ENCODE measurements at places on chromosomes 12 and 14.
A peak's percentile ranks its signal among the peaks of the same experiment; 100 is the strongest.

- no peak for DNase-seq
- H3K36me3 ChIP-seq, result peaks cover 35% of the 10 kb centered on the region
- peaks cover 23% of the 10 kb centered on the region for H3K4me1 ChIP-seq
- H3K27me3 ChIP-seq, result no peaks in the 10 kb centered on the region
- no peak overlapping the region for H3K27ac ChIP-seq
- H3K4me3 ChIP-seq, result no peak overlapping the region
These were observed 15.0 kb downstream of the NDUFA12 start for GRCh38 chr12:94988471-94988870.

DNA sequence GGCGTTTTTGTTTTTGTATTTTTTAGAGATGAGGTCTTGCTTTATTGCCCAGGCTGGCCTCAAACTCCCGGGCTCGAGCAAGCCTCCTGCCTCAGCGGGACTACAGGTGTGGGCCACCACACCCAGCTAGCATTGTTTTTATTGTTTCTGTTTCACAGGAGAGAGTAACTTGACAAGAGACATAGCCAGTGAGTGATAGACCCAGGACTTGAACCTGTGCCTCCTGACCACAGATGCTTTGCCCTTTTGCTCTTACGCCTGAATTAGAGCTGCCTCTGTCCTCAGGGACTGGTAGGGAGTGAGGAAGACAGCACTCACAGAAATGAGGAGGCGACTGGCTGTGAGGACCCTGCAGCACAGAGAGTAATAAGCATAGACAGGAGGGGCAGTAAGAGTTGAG is 2.3 kb downstream of the EVL start:
- H3K4me1 ChIP-seq, result peaks cover 54% of the 10 kb centered on the region
- H3K27me3 ChIP-seq, result no peaks in the 10 kb centered on the region
- peak overlapping the region; percentile 97 for H3K4me3 ChIP-seq
- H3K36me3 ChIP-seq, result peaks cover 58% of the 10 kb centered on the region
- no peak for DNase-seq

- H3K4me1 ChIP-seq, result no peaks in the 10 kb centered on the region
- DNase-seq, result no peak
- H3K27me3 ChIP-seq, result peaks cover 17% of the 10 kb centered on the region
- H3K4me3 ChIP-seq, result no peak overlapping the region
- no peaks in the 10 kb centered on the region for H3K36me3 ChIP-seq
- no peak overlapping the region for H3K27ac ChIP-seq
These were observed 117.1 kb downstream of the HMGA2 start for GRCh38 chr12:65941388-65941787.

DNA sequence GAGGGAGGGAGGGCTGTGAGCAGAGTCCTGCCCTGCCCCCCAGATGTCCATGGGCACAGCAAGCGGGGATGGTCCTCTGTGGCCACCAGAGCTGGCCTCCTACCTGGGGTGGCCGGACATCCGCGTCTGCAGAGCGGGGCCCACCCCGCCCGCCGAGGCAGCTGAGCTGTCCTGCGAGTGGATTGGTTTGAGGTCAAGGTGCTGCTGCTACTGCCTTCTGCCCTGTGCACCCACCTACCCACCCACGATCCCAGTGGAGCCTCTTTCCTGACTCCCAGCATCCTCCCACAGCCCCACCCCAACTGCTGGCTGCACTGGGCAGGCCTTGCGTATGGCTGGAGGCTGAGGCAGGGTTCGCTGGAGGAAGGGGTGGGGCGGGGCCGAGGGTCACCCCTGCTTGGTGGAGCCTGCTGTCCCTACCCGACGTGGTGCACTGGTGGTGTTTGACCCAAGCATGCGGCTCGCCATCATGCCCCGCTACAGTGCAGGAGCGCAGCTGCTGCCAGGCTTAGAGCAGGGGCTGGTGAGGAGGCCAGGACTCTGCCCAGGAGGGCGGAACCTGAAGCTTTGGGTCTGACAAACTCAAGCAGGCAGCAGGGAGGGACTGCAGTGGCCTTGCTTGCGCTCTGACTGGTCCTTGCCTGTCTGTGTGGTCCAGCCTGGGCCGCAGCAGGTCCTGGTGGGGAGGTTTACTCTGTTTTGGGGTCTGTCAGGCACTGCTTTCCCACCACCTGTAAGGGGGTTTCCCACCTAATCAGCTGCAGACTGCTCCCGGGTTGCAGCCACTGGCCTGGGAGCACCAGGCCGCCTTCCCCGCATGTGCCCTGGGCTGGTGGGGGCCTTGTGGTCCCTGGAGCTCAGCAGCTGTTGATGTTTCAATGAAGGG is 23.7 kb downstream of the CEP170B start:
- no peaks in the 10 kb centered on the region for H3K36me3 ChIP-seq
- H3K27ac ChIP-seq, result no peak overlapping the region
- DNase-seq, result no peak
- no peaks in the 10 kb centered on the region for H3K4me1 ChIP-seq
- no peaks in the 10 kb centered on the region for H3K27me3 ChIP-seq

DNA sequence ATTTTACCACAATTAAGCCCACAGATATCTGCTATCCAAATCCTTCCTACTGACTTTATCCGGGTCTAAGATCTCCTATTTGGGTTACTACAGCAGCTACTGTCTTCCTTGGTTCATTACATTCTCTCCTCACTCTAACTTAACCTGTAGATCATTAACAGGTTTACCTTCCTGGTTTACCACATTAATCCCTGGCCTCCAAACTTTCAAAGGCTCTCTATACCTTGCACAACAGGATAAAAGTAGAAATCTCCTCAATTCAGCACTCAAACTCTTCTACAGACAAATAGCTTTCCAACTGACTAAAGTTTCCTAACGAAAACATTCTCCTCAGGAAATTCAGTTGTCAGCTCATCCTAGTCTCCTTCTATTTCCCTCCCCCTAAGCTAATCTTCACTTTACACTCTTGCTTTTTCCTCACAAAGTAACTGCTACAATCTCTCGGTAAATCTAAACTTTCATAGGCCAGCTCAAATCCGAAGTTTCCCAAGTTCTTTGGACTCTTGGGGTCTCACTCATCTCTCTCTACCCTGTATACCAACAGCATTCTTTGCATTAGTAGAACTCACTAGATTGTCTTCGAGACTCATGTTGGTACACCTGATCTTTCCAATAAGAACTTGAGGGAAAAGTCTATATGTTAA is 2.7 kb downstream of the BTBD7 start:
- peaks cover 45% of the 10 kb centered on the region for H3K4me1 ChIP-seq
- peaks cover under 1% of the 10 kb centered on the region for H3K36me3 ChIP-seq
- no peaks in the 10 kb centered on the region for H3K27me3 ChIP-seq

- peaks cover 12% of the 10 kb centered on the region for H3K36me3 ChIP-seq
- no peak overlapping the region for H3K4me3 ChIP-seq
- peaks cover 11% of the 10 kb centered on the region for H3K4me1 ChIP-seq
- H3K27me3 ChIP-seq, result peaks cover 28% of the 10 kb centered on the region
These were observed 3.4 kb upstream of the DHH start for GRCh38 chr12:49098035-49098451.

DNA sequence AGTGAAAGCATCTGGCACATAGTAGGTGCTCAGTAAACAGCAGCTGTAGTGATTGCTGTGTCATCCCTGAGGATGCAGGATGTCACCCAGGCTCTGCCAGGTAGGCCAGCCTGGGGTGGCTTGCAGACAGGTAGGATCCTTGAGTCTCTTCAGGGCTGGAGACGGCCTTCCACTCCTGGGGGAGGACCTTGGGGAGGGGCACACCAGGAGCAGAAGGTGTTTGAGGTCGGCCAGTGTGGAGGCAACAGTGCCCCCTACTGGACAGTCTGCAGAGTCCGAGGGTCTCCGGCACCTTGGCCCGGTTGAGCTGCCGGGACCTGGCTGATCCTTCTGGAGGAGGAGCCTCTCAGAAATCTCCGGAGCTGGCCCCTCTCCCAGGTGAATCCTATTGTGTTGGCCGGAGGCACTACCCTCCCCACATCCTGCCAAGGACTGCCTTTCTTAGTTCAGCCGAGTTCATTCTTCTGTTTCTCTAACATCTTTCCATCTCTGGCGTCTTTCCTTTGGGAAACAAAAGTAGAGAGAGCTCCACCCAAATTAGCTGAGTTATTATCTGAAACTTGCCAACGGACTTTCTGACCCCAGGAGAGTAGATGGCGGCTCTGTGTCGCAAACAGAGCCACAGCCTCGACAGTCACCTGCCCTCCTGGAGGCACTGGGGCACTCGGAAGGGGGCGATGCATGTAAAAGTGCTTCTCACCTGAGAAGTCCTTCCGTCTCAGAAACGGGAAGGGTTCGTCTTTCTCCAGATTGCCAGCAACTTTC is 41.8 kb upstream of the CLMN start:
- H3K27me3 ChIP-seq, result peaks cover 64% of the 10 kb centered on the region
- H3K27ac ChIP-seq, result no peak overlapping the region
- no peaks in the 10 kb centered on the region for H3K36me3 ChIP-seq
- DNase-seq, result no peak

DNA sequence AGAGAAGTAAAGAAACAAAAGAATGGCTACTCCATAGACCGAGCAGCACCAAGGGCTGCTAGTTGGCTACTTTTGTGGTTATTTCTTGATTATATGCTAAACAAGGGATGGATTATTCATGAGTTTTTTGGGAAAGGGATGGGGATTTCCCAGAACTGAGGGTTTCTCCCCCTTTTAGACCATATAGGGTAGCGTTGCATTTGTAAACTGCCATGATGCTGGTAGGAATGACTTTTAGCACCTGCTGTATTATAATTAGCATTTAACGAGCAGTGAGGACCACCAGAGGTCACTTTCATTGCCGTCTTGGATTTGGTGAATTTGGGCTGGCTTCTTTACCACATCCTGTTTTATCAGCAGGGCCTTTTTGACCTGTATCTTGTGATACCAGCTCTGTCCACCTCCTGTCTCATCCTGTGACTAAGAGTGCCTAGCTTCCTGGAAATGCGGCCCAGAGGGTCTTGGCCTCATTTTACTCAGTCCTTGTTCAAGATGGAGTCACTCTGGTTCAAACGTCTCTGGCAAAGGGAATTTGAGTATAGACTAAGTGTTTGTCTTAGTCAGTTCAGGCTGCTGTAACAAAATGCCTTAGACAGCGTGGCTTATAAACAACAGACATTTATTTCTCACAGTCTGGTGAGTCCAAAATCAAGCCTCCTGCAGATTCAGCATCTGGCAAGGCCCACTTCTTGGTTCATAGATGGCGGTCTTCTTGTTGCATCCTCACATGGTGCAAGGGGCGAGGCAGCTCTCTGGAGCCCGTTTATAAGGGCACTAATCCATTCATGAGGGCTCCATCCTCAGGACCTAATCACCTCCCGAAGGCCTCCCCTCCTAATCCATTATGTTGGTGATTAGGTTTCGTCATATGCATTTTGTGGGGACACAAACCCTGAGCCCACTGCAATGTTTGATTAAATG is 348.3 kb upstream of the SFSWAP start:
- H3K27me3 ChIP-seq, result peaks cover 8% of the 10 kb centered on the region
- no peaks in the 10 kb centered on the region for H3K4me1 ChIP-seq
- no peak for DNase-seq
- H3K27ac ChIP-seq, result no peak overlapping the region
- H3K4me3 ChIP-seq, result no peak overlapping the region
- no peaks in the 10 kb centered on the region for H3K36me3 ChIP-seq

- H3K27ac ChIP-seq, result no peak overlapping the region
- H3K4me3 ChIP-seq, result no peak overlapping the region
- H3K36me3 ChIP-seq, result peaks cover 13% of the 10 kb centered on the region
- DNase-seq, result no peak
These were observed 53.6 kb downstream of the FBXW8 start for GRCh38 chr12:116964054-116965050.

- no peak for DNase-seq
- no peaks in the 10 kb centered on the region for H3K4me1 ChIP-seq
- H3K4me3 ChIP-seq, result no peak overlapping the region
- no peak overlapping the region for H3K27ac ChIP-seq
- H3K36me3 ChIP-seq, result peaks cover 11% of the 10 kb centered on the region
These were observed 68.4 kb downstream of the ANO6 start for GRCh38 chr12:45284096-45284901.

DNA sequence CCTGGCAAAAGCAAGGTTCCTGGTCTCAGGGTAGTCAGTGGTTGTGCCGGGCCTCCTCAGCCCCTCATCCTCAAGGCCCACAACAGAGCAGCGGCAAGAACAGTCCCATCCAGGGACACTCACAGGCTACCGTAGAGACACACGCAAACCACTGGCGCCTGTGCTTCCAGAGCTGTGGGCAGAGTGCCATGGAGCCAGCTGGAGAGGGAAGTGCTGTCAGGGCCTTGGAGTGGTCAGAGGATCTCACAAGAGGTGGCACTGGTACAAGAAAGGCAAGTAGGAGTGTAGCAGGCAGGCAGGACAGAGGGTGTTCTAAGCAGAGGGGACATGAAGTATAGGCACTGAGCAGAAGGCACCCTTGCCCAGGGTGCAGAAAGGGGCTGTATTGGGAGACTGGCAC is 34.6 kb downstream of the ANKRD9 start:
- H3K27me3 ChIP-seq, result no peaks in the 10 kb centered on the region
- DNase-seq, result no peak
- no peak overlapping the region for H3K27ac ChIP-seq
- peaks cover 13% of the 10 kb centered on the region for H3K4me1 ChIP-seq
- no peak overlapping the region for H3K4me3 ChIP-seq

GRCh38 chr12:4215229-4216186 is 58.1 kb upstream of the CCND2 start:
- peak overlapping the region; percentile 75 for H3K27ac ChIP-seq
- H3K36me3 ChIP-seq, result no peaks in the 10 kb centered on the region
- DNase-seq, result peak; percentile 49

GRCh38 chr14:70563869-70564268 is 29.1 kb upstream of the ADAM20 start:
- H3K4me1 ChIP-seq, result peaks cover 2% of the 10 kb centered on the region
- DNase-seq, result no peak
- peaks cover 68% of the 10 kb centered on the region for H3K36me3 ChIP-seq
- H3K27ac ChIP-seq, result no peak overlapping the region
- no peak overlapping the region for H3K4me3 ChIP-seq

- H3K27me3 ChIP-seq, result no peaks in the 10 kb centered on the region
- peaks cover 88% of the 10 kb centered on the region for H3K4me1 ChIP-seq
- no peak for DNase-seq
- H3K36me3 ChIP-seq, result peaks cover 52% of the 10 kb centered on the region
These were observed 21.3 kb downstream of the BCL11B start for GRCh38 chr14:99250636-99251208.

DNA sequence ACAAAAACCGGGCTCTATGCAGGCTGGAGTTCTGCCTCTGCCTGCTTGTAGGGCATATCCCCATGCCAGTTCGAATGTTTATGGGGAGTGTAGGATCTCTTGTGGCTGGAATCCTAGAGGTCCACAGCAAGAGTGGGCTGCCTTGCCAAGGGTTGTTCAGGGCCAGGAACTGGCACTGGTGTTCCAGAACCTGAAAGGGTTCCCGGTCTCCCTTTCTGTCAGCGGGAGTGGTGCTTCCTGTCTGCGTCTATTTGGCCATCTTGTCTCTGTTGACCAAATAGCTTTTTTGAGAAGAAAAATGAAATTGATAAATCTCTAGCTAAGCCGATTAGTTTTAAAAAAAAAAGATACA is 17.8 kb downstream of the OLR1 start:
- H3K36me3 ChIP-seq, result no peaks in the 10 kb centered on the region
- H3K27me3 ChIP-seq, result peaks cover 23% of the 10 kb centered on the region
- peak overlapping the region; percentile 84 for H3K4me3 ChIP-seq
- no peak for DNase-seq
- peak overlapping the region; percentile 79 for H3K27ac ChIP-seq

DNA sequence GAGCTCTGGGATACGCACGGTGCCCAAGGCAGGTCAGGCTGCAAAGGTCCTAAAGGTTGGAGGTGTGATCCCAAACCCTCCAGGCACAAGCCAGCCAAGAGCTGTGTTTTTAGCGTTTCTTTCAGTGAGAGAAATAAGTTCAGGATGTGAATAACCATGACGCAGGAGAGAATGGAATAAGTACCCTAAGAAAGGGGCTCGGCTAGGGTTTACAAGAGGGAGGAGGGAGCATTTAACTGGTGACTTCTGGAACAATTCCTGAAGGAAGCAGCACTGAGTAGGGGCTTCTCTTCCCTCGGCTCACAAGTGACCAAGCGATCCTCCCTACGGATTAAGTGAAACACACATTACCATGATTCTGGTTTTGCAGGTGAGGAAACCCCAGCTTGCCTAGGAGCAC is 29.4 kb downstream of the SSH1 start:
- H3K27ac ChIP-seq, result no peak overlapping the region
- H3K27me3 ChIP-seq, result no peaks in the 10 kb centered on the region
- peaks cover 93% of the 10 kb centered on the region for H3K4me1 ChIP-seq
- no peak overlapping the region for H3K4me3 ChIP-seq
- H3K36me3 ChIP-seq, result peaks cover 54% of the 10 kb centered on the region

All from activated CD8-positive, alpha-beta memory T cell treated with anti-CD3 and anti-CD28 coated beads, Interleukin-2, amount 10 ng/mL, durations not matched to agents 7 days and 5 days (primary cell).